ENCODE measurements at places on chromosomes 1 and 21. TPM values are rescaled to one million over a fixed set of nuclear protein-coding genes. Genes with fewer than 3 reads are reported as not detected.

GJC2 gene
- total RNA-seq, result 0.63 TPM

SLC26A9 gene
- not detected for total RNA-seq

CD5L gene
- total RNA-seq, result not detected

AGMAT gene
- total RNA-seq, result 3.7 TPM

LCE2B gene
- total RNA-seq, result not detected

VN1R5 gene
- total RNA-seq, result not detected

LAMB3 gene
- total RNA-seq, result 5.3 TPM

GPR52 gene
- total RNA-seq, result not detected

CNR2 gene
- total RNA-seq, result not detected

BARHL2 gene
- total RNA-seq, result not detected

WDR64 gene
- not detected for total RNA-seq

HES4 gene
- 2.4 TPM for total RNA-seq

CGN gene
- 0.06 TPM for total RNA-seq

LIN28A gene
- total RNA-seq, result under 0.01 TPM

SRGAP2B gene
- 25.2 TPM for total RNA-seq

TMEM125 gene
- total RNA-seq, result not detected

TBX19 gene
- total RNA-seq, result 0.34 TPM

UBL4B gene
- not detected for total RNA-seq

NR1I3 gene
- total RNA-seq, result not detected

INSRR gene
- total RNA-seq, result not detected

PTGFRN gene
- total RNA-seq, result 60.0 TPM

HSD3B2 gene
- not detected for total RNA-seq

SH2D1B gene
- 0.13 TPM for total RNA-seq

HAO2 gene
- total RNA-seq, result not detected

SYTL1 gene
- total RNA-seq, result not detected

DDR2 gene
- total RNA-seq, result 55.3 TPM

RBP7 gene
- total RNA-seq, result not detected

HAPLN2 gene
- total RNA-seq, result not detected

GPR3 gene
- 8.1 TPM for total RNA-seq

EXO1 gene
- total RNA-seq, result 37.7 TPM

ADAMTS1 gene
- 82.8 TPM for total RNA-seq

CDA gene
- total RNA-seq, result not detected

OR2L2 gene
- total RNA-seq, result not detected
